ENCODE measurements at places on chromosomes 7 and 10. TPM values are rescaled to one million over a fixed set of nuclear protein-coding genes. Genes with fewer than 3 reads are reported as not detected.

DNA sequence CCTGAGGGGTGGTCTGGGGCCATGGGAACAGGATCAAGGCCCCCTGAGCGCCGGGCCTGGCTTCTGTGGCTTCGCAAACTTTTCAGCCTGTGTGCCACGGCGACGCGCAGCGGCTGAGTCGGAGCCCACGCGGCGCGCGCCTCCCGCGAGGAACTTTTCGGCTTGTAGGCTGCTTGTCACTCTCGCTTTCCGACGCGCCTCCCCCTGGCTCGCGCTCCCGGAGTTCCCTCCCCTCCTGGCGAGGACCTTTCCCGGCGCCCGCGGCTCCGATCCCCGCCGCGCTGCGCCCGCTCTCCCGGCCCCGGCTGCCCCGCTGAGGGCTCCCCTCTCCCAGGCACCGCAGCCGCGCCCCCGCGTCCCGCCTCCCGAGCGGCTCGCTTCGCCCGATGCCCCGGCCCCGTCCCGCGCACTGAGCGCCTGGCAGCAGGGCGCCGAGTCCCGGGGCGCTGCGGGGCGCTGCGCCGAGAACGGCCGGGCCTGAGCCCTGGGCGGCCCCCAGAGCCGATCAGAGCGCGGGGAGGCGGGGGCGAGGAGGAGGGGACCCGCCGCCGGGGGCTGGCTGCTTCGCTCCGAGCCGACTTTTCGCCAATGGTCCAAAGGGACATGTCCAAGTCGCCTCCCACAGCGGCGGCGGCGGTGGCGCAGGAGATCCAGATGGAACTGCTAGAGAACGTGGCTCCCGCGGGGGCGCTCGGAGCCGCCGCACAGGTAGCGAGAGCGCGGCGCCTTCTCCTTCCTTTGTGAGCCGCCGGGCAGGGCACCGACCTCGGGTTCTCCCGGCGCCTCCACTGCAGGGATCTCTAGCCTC lies at the start of gene CACNB2:
Gene CACNB2 (plus strand): TSS at position 276 of the 808 bp plus-strand sequence.
- H3K4me3 ChIP-seq: peak within 1 kb of the TSS; percentile 66
- H3K36me3 ChIP-seq: no peaks in the 10 kb centered on the region
- peaks cover 4% of the 10 kb centered on the region for H3K4me1 ChIP-seq
- peaks cover 53% of the 10 kb centered on the region for H3K27me3 ChIP-seq
- no peak within 1 kb of the TSS for H3K27ac ChIP-seq

DNA sequence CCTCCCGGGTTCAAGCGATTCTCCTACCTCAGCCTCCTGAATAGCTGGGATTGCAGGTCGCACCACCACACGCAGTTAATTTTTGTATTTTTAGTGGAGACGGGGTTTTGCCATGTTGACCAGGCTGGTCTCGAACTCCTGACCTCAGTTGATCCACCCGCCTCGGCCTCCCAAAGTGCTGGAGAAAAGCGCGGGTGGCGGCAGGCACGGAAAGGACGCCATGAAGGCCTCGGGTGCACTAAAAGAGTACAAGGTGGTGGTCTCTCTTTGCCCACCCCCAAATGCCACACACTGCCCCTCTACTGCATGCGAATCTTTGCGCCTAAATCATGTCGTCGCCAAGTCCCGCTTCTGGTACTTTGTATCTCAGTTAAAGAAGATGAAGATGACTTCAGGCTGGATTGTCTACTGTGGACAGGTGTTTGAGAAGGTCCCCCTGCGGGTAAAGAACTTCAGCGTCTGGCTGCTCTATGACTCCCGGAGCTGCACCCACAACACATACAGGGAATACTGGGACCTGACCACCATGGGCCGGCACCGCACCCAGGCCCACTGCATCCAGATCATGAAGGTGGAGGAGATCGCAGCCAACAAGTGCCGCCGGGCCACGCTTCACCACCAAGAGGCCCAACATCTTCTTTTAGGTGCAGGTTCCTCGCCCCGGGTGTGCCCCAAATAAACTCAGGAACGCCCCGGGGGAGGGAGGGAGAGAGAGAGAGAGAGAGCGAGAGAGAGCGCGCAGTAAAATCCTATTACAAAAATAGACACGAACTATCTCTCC lies 161.7 kb downstream of the HECW1 start:
- no peak for DNase-seq
- no peaks in the 10 kb centered on the region for H3K4me1 ChIP-seq
- H3K27me3 ChIP-seq: no peaks in the 10 kb centered on the region
- no peak overlapping the region for H3K27ac ChIP-seq

DNA sequence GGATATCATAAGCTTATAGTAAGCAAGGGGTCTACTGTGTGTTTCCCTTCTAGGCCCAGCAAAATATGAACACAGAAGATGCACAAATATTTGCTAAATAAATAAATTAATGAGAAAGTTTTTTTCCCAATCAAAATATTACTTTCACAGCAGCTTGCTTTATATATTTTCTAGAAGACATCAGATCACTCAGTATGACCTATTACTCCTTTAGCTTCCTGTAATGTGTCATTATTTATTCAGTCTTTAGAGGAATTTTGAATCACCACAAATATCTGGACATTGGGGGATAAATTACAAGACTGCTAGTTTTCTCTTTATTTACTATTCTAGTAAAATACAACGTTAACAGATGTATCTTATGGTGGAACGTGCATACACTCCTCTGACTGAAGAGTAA lies 765.8 kb upstream of the POM121L12 start:
- no peak for DNase-seq
- H3K4me1 ChIP-seq: no peaks in the 10 kb centered on the region
- no peaks in the 10 kb centered on the region for H3K36me3 ChIP-seq
- H3K27me3 ChIP-seq: no peaks in the 10 kb centered on the region
- no peak overlapping the region for H3K4me3 ChIP-seq

GRCh38 chr7:73438547-73439409 lies 5.2 kb downstream of the FZD9 start:
- no peaks in the 10 kb centered on the region for H3K4me1 ChIP-seq
- peaks cover 48% of the 10 kb centered on the region for H3K36me3 ChIP-seq
- peak; percentile 80 for DNase-seq

Gene MSMB
- total RNA-seq: not detected
